T-helper 9 cell (primary cell): ENCODE measurements at places on chromosomes 2 and 18.

GRCh38 chr2:216260629-216261028 lies 111.7 kb downstream of the MARCHF4 start:
- DNase-seq, result no peak

DNA sequence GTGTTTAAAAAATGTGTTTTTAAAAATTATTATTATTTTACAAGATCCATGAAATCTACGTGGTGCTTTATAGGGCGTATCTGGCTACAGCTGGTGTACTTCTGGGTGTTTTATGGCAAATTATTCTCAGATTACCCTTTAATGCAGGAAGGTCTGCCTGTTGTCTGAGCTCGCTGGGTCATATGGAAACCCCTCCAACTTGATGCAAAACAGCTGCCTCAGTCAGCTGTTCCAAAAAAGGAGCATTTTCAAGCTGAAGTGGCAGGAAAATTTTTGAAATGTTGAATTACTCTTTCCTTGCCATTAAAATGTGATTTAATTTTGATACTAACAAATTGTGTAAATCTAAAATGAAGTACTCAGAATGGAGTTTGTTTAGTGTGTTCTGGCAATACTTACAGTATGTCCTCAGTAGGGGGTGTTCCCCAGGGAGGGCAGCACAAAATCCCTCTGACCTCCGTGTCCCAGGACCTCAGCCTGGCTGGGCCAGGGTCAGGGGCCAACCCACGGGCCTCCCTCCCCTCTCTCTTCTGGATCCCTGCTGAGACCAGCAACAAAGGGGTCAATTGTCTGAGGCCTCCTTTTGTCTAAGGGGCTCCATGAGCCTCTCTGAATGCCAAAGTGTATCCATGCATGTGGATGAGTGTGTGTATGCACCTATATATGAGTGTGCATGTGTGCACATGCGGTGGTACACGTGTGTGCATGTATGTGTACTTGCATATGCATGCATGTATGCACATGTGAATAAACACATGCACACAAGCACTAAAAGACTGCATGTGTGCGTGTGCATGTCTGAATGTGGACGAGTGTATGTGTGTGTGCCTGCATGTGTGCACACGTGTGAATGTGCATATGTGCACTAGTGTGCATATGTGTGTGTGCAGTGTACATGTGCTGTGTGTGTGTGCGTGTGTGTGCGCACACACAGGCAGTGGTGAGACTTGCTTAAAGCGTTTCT lies 105.4 kb downstream of the ACOXL start:
- DNase-seq, result no peak

DNA sequence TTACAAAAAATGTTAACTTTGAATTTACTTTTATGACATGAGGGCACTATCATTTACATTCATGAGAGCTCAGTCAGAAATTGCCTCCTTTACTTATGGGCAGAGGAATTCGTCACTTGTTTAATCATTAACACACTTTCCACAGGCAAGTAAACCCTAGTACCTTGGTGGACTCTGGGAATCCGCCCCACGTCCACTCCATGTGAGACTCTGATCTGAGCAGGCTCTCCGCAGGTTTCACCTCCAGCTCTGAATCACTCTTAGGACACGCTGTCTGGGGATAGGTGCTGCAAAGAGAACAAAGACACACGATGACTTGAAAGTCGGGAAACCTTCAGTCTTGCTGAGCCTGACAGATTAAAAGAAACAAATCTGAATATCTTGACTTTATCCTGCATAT lies 73.6 kb downstream of the LPIN2 start:
- no peak for DNase-seq

GRCh38 chr18:60090170-60090569 lies 190.4 kb downstream of the PMAIP1 start:
- DNase-seq, result no peak

- no peak for DNase-seq
These were observed 203.7 kb downstream of the TMEM163 start for GRCh38 chr2:134515137-134515536.

GRCh38 chr2:7119132-7119835 lies 202.1 kb downstream of the RNF144A start:
- DNase-seq, result no peak

DNA sequence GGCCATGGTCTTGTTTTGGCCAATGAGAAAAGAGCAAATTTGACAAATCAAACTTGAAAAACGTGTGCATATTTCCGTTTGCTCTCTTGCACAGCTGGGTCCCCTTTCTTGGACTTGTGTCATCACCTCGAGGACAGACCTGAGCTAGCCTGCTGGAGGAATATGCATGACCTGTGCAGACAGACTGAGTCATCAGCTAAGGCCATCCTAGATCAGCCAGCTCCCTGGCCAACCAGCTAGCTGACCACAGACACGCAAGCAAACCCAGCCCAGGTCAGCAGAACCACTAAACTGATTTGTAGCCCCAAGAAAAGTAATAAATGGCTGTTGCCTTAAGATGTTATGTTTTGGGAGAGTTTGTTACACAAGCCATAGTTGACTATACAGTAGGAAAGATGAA lies 61.3 kb upstream of the PAX3 start:
- DNase-seq, result no peak

DNA sequence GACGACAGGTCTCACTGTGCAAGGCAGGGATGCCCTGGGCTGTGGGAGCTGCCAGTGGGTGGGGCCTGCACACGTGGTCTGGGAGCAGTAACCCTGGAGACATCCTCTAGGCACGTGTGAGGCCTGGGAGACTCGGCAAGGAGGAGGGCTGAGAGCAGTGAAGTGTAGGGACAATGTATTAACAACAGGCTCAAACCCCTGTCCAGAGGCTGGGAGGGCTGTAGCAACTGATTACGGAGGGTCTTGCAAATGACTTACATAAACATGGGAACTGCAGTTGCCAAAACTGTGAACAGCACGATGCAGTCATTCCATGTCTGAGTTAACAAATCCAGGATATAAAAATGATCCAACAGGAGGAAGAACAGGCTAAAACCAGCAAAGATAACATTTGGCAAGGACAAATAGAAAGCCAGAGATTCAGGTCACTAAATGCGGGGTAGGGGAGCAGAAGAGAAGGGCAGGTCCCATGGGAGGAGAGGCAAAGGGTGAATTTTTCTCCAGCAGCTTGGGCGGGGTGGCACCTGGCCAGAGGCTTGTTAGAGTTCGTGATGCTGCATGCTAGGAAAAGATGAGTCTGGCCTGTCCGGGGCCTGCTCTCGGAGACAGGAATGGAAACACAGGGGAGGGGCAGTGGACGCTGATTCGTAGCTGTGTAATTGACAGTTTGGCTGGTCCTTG lies 44.9 kb downstream of the CYP27C1 start:
- no peak for DNase-seq

GRCh38 chr18:74896390-74896991 lies 298.8 kb downstream of the ZNF407 start:
- peak; percentile 7 for DNase-seq

- DNase-seq, result no peak
These were observed 134.4 kb downstream of the HDAC4 start for GRCh38 chr2:239266434-239266766.

GRCh38 chr2:237081596-237081995 lies 4.1 kb upstream of the COPS8 start:
- no peak for DNase-seq

DNA sequence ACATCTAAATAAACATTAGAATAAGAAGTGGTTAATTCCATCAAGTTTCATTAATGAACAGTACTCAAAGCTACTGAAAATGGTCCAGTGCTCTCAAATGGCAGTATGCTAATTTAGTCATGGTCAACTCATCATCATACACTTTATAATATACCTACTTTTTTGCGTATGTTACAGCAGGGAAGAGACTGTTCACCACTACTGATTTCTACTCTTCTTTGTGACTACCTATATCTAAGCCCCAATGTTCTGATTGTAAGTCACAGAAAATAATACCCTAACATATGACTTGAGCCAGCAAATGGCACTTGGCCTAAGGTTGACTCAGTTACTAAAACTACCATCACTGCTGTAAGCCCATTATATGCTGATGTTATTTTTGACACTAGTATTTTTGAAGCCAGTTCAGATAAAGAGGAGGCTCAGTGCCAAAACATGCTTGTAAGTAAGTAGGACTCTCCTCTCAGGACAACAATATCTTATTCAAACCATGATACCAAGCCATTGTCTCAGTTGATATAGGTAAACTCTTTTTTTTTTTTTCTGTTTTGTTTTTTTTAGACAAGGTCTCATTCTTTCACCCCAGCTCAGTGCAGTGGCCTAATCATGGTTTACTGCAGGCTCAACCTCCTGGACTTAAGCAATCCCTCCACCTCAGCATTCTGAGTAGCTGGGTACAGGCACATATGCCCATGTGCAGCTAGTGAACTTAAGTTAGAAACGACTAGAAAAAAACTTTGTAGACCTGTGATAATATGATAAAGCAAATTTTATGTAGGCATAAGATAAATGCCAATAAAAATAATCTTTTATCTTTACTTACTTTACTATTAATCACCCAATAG lies 266.9 kb downstream of the ZNF385B start:
- no peak for DNase-seq

GRCh38 chr2:172052000-172052983 lies 33.0 kb upstream of the DLX1 start:
- no peak for DNase-seq

GRCh38 chr18:79772865-79773696 lies 24.7 kb upstream of the KCNG2 start:
- no peak for DNase-seq

DNA sequence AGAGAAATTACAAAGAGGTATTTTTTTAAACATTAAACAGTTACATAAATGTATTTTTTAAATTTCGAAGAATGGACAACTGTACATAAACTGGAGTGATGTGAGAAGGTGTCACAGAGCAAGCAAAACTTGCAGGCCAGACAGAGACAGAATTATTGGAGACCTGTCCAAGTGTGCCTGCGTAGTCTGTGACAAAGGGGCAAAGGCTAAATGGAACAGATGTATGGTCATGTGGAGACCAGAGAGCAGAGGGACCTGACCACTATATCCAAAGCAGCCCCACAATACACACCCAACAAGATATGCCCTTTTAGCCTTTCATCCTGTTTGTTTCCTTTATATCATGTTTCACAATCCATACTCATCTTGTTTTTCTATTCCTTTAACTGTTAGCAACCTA lies 225.3 kb upstream of the VWC2L start:
- no peak for DNase-seq

- DNase-seq, result no peak
These were observed 788.6 kb downstream of the SOCS6 start for GRCh38 chr18:71077451-71077850.

DNA sequence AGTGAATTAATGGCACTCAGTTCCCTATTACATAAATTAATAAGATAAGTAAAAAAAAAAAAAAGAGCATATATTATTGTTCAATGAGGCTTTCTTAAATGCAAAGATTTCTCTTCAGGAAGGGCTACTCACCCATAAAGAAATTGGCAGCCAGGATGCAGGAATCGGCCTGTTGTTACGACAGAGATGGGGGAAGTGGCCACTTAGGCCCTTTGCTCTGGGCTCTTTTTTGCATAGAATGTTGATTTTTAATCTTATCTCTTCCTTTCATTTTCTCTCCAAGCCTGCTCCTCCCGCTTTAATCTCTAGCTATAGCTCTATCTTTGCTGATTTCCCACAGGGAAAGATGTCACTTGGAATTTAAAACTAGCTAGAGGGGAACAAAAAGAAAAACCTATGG lies 391.8 kb upstream of the CRIM1 start:
- no peak for DNase-seq

GRCh38 chr2:163405298-163405697 lies 330.5 kb downstream of the FIGN start:
- DNase-seq, result no peak

- DNase-seq, result no peak
These were observed 312.2 kb downstream of the LRATD1 start for GRCh38 chr2:14944562-14945346.

- no peak for DNase-seq
These were observed 194.5 kb upstream of the LRRTM1 start for GRCh38 chr2:80499095-80499494.

- DNase-seq, result no peak
These were observed 605.2 kb upstream of the ID2 start for GRCh38 chr2:8076448-8077342.
